ENCODE measurements at places on chromosomes 16 and 17.

DNA sequence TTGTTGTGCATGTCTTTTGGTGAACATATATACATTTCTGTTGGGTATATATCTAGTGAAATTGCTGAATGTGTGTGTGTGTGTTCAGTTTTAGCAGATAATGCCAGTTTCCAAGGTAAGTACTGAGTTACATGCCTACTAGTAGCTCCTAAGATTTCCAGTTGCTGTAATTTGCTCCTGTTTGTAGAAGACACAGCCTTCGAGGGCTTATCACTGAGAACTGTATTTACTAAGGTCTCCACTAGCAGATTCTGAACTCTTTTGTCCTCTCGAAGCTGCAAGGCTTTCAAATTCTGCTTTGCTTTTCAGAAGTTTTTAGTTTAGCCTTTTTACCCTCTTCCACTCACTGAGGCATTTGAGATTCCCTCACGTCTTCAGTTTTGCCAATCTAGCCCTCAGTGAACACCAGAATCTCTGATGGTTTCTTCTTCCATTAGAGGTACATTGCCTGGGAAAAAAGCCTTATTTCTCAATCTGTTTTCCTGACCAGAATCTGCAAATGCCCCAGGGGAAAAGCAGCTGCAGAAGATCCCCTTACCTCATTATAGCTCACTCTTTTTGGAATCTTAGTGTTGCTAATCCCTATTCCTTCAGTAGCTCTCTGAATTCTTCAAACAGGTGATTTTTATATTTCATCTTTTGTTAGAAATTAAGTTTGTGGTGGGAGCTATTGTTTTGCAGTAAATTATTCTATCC lies 52.9 kb downstream of the NF1 start:
- DNase-seq = no peak

DNA sequence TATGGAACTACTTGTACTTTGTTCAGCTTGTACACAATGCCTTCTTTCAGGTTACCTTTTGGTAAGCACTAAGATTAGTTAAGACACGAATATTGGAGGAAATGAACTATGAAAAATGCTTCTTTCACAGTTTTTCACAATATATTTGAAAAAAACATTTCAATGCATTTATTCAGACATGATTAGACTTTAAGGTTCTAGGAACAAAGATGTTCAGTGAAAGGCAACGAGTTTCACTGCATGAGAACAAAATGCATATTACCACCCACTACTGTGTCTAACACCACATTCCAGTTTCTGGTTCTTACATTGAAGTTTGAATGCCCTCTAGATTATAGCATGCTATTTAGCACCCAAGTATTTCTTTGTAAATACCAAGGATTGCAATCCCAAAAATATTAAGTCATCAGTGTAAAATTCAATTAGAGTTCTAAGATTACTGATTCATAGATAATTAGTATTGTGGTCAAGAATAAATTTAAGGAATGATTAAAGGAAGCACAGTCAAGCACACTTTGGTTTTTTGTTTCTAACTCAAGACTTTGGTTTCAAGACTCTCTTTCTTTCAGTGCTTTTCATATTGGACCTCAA lies 261.7 kb downstream of the CEP112 start:
- no peak for DNase-seq

DNA sequence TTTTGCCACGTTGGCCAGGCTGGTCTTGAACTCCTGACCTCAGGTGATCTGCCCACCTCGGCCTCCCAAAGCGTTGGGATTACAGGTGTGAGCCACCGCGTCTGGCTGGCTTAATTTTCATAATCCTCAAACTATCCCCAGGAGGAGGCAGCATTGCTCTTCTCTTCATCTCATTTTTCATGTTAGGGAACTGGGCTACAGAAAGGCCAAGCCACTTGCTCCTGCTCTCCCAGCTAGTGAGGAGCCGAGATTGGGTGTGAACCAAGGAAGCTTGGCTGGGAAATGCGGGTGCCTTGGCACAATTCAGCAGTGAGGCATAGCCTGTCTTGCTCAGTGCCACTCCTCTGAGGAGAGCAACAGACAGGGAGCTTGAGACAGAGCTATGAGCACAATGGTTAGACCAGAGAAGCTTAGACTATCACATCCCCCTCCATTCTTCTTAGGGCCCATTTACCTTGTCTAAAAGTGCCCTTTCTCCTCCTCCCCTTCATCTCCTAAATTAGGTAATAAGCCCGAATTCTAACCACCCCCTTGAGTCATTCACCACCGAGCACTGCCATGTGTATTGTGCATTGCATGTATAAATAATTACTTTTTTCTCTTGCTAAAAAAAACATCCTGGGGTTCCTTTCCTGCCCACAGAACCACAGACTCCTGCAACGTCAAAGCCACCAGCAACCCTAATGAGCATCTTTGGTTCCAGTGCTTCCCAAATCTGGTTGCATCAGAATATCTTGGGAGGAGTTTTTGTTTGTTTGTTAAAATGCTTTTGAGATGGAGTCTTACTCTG lies 20.0 kb upstream of the KIF19 start:
- DNase-seq = peak; percentile 43

- DNase-seq = no peak
Observed at GRCh38 chr16:89330177-89330856, 112.8 kb downstream of the ZNF778 start.

DNA sequence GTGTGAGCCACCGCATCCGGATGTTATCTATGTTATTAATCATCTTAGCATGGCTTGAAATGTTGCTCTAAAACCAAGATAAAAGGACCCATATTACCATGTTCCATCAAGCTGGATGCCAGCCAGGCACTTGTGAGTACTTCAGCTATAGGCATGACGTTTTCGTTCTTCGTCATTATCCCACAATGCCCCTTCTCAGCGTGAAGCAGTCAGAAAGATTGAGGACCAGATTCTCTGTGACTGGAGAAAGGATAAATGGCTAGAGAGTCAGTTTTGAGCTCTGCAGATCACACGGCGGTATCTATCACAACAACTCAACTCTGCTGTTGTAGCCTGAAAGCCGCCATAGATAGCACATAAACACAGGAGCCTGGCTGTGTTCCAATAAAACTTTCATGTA lies 29.8 kb upstream of the LCMT1 start:
- DNase-seq = no peak

Data from NCI-H1092 (cell line).